Epithelial cell of prostate (primary cell): ENCODE measurements at places on chromosomes 2 and 18.
A peak's percentile ranks its signal among the peaks of the same experiment; 100 is the strongest.

DNA sequence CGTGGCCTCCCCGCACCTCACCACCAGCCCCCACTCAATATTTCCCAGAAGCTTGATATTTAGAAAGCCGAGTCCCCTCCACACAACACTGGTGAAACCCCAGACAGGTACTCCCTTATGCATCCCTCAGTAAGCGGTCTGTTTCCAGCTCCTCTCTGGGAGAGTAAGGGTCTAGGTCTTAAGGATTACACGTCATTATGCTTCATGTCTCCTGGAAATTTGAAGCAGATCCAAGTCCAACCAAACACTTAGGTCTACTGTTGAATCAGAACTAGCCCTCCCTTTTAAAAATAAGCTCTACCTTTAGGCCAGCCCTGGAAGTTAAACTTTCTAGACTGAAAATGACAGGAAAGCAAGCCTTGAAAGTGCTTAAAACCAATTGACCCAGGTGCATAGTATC, 1.5 kb upstream of the OST4 start:
- no peak for DNase-seq

DNA sequence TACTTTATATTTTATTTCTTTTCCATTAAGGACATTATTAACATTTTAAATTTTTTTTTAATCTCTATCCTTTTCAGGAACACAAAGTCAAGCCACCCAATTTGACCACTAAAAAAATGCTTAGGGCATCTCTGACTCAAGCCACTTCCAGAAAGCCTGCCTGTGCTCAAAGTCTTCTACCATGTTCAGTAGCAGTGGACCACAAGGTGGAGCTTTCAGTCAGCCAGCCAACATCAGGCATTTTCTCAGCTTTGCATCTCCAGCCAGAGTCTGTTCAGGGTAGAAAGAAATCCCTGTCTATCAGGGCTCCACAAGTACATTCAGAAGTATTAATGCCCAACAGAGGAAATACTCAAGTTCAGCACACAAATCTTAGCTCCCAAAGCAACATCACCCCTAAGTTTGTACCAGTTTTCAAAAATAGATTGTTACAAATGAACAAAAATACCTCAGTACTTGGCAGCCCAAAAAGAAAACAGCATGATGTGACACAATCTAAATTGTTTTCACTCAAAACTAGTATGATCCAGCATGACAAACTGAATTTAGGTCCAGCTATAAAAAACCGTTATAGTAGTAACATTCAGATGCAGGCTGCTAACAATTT, 37.6 kb downstream of the C18orf63 start:
- peak; percentile 34 for DNase-seq

GRCh38 chr18:7205346-7205745, 25.5 kb upstream of the LRRC30 start:
- DNase-seq, result no peak

DNA sequence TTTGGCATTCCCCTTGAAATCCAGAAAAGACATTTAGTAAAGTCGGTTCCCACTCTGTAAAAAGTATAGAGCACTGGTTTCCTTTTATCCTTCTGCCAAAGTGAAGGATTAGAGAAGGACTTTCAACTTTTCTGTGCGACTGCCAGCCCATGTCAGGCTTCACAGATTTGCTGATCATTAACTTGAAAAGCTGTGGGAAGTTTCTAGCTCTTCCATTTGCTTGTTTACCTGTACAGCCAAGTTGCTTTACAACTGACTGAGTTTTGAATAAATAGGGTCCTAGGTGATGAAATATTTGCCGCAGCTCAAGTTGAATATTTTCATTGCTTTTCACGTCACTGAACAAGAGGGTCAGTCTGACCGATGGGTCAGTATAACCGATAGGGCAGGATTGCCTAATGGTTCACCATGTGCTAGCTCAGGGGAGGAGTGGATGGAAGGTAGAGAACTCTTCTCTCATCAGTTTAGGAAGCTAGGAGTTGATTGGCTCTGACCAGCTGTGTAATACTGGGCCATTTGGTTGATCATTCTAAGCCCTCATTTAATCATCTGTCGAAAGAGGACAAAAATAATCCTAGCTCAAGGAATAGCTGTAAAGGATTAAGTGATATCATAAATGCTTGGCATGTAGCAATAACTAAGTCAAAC, 30.4 kb downstream of the UPP2 start:
- no peak for DNase-seq

GRCh38 chr18:3827236-3827845, 377.4 kb downstream of the TGIF1 start:
- no peak for DNase-seq

- DNase-seq, result no peak
Measured at GRCh38 chr2:96831679-96832078, 12.1 kb downstream of the ANKRD23 start.

DNA sequence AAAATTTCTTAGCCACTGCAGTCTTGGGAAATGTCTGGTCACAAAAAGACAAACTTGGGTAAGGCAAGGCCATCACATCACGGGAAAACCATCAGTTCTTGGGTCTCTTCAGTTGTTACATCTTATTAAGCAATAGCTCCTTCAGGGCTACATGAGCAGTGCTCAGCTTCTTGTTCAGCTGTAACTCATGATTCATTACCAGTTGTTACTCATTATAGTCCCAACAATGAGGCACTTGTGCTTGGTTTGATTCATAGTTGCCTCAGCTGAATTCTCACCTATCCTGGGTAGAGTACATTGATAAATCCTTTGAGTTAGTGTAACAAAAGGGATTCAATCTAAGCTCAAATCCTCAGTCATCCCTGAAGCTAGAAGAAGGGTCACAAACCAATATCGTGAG, 102.4 kb upstream of the DCC start:
- peak; percentile 87 for DNase-seq

DNA sequence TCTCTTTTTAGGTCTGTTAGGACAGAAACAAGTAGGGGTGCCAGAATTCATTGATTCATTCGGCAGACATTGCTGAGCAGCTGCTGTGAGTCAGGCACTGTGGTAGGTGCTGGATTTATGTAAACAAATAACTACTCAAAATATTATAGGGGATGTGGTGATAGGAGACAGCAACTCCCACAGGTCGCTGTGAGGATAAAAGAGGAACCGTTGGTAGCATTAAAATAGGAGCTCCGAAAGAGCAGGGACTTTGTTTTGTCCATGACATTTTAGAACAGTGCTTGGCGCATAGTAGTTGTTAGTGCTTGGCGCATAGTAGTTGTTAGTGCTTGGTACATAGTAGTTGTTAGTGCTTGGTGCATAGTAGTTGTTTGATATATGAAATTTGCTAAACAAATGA, 29.2 kb downstream of the ATP6V1C2 start:
- no peak for DNase-seq

GRCh38 chr2:5394223-5394622, 298.0 kb upstream of the SOX11 start:
- DNase-seq, result no peak

DNA sequence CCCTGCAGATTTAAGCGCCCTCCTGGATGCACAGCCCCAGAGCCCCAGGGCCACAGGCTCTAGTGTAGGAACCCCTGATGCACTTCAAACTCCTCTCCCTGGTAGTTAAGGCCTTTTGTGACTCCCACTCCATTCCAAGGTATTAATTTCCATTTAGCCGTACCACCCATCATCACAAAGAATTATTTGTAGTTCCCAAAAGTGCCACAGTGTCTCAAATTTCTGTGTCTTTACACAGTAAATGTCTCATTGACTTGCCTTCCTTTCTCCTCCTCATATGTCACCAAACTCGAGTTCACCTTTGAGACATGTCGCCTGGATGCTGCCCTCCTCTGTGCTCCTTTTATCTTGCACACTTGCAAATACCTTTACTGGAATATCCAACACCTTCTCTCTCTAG, 25.9 kb downstream of the PECR start:
- no peak for DNase-seq

- no peak for DNase-seq
Measured at GRCh38 chr2:130313812-130314334, 28.8 kb upstream of the IMP4 start.

- DNase-seq, result no peak
Measured at GRCh38 chr2:140905083-140905781, 1225.6 kb downstream of the LRP1B start.

GRCh38 chr2:207421671-207422070, 108.1 kb upstream of the CREB1 start:
- DNase-seq, result no peak

GRCh38 chr2:162153608-162154224, 1.7 kb upstream of the GCG start:
- DNase-seq, result no peak

DNA sequence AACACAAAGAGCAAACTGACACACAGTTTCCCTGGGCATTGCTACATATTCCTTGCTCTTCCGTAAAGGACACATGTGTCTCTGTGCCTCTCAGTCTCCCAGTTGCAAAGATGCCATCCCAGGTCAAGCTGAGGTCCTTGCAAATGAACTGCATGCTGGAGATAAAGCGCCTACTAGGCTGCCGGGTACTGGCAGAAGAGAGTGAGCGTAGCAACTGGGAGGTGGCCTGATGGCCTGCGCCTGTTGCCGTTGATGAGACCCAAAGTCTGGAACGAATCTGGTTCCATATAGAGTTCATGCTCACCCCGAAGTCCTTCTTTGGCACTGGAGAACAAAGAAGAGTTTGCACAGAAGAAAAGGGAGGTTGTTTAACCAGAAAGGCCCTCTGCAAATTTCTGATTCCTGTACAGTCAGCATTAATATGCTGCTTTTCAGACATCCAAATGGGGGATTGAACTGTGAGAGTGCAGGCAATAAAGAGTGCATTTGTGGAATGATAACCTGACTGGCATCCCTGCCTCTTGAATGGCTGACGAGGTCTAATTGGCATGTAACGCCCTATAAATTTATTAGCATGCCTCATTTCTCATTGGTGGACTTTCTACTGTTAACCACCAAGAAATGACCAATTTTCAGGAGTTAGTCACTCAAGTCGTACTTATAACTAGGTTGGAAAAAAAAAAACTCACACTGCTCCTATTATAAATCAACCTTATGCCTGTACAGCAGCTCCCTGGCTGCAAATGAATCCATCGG, 78.7 kb downstream of the GBX2 start:
- no peak for DNase-seq

DNA sequence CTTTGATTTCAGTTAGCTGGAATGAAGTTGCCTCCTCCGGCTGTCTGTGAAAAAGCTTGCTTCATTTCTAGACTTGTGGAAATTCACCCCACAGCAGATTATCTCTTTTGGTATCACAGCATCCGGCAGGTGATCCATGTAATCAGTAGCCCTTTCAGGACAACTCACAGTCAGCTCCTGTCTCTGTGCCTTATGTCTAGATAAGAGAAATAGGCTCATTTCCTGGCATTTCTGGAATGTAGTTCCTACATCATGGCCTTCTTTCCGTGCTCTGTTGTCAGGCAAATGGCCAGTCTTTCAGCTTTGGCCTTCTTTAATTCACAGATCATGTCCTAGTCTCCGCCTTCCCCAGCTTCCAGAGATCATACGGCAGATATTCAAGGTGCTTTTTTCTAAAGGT, 455.4 kb downstream of the NUP35 start:
- DNase-seq, result no peak

DNA sequence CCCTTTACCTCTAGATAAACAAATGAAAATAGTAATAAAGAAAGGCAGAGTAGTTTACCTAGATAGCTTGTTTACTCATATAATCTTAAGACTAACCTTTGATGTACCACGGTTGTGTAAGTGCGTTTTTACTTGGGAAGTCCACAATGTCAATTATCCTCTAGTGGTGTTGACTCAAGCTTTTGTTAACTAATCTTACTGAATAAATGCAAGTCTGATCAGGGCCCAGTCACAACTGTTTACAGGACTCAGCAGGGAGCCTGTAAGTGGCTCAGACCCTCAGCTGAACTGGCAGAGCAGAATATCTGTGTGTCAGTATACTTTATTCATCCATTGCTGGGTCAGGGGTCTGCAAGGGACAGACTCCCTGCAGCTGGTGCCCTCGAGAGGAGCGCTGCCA, 98.1 kb upstream of the ACAA2 start:
- DNase-seq, result no peak

DNA sequence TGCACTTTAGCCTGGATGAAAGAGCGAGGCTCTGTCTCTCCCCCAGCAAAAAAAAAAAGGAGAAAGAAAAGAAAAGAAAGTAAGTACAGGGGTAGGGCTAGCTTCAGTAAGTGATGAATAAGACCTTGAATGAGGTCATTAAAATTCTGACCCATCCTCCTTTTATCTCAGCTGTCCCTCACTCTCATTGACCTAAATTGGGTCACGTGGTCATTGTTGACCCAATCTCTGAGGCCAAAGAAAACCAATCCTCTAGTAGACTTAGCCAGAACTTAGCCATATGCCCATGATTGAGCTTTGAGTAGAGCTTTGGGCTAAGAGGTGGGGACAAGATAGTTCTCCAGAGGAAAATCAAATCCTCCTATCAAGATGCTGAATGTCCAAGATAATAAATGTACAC, 149.3 kb downstream of the PDE11A start:
- DNase-seq, result no peak

DNA sequence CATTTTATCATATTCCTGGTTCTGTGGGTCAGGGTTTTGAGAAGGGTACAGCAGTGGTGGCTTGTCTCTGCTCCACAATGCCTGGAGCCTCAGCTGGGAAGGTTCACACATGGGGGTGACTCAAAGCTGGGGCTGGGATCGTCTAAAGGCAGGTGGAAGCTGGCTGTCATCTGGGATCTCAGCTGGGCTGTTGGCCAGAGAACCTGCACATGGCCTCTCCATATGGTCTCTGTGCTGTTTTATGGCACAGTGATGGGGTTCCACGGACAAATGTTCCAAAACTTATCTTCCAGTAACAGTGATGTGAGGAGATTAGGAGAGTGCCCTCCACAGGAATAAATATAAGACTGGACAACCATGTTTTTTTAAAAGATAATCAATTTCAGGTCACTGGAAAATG, 191.4 kb downstream of the SS18 start:
- no peak for DNase-seq

- no peak for DNase-seq
Measured at GRCh38 chr2:207041279-207041678, 102.0 kb downstream of the CPO start.

- no peak for DNase-seq
Measured at GRCh38 chr18:49537232-49537896, 24.5 kb upstream of the LIPG start.

DNA sequence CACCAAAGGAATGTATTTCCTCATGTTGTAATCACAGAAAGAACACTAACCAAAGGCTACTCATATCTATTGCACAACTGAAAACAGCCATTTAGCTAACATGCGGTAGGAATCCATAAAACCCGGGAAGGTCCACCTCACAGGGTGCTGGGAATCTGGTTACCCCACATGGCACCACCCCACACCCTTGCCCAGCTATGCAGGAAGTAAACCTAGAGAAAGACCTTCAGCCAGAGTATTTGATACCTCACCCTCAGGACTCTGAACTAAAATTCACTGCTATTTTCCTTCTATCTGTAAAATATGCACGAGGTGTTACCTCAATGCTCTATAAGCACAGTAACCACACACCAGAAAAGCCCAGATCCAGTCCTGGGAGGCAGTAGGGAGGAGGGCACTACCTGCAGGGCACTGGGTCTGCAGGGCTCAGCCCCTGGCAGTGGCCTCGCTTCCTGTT, 45.8 kb downstream of the PTPN2 start:
- DNase-seq, result peak; percentile 95

DNA sequence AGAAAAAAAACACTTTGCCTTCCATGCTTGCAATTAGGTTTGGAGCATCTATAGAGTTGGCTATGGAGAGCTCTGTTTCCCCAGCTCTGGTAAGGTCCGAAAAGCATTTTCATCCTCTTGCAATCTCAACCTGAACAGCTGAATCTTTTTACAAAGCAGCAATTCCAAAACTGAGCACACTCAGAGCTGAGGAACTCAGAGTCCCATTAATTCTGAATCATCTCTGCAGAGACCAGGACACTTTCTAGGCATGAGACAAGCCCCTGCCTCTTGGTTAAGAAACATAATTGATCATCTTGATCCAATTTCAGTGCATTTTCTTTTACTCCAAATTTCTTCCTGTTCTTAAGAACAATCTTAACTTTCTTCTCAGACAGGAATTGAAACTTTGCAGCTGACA, 4.2 kb downstream of the CNGA3 start:
- no peak for DNase-seq
